ENCODE measurements at places on chromosomes 1 and 21.
A peak's percentile ranks its signal among the peaks of the same experiment; 100 is the strongest.

GRCh38 chr1:1169429-1170214 is 4.1 kb upstream of the TTLL10 start:
- DNase-seq: no peak

GRCh38 chr1:27145934-27146354 is 9.0 kb downstream of the SLC9A1 start:
- DNase-seq: peak; percentile 89

- DNase-seq: peak; percentile 47
These were observed 112.5 kb downstream of the USH2A start for GRCh38 chr1:216310776-216311175.

DNA sequence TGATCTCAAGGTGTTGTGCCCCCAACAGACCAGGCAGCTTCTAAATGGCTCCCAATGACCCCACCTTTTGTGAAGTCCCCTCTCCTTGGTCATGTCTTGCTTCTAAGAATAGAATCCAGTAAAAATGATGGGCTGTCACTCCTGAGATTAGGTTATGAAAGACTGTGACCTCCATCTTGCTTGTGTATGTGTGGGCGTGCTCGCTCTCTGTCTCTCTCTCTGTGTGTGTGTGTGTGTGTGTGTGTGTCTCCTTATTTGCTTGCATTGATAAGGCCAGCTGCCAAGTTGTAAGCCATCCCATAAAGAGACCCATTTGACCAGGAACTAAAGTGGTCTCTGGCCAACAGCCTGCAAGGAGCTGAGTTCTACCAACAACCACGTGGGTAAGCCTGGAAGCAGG is 22.9 kb upstream of the TMEM51 start:
- no peak for DNase-seq

DNA sequence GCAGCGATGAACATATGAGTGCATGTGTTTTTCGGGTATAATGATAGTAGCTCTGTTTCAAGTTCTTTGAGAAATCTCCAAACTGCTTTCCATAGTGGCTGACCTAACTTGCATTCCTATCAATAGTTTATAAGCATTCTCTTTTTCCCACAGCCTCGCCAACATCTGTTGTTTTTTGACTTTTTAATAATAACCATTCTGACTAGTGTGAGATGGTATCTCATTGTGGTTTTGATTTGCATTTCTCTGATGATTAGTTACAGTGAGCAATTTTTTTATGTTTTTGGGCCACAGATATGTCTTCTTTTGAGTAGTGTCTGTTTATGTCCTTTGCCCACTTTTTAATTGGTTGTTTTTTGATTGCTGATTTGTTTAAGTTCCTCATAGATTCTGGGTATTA is 10.6 kb upstream of the RUNX1 start:
- peak; percentile 47 for DNase-seq

GRCh38 chr1:205416322-205416721 is 5.5 kb downstream of the LEMD1 start:
- DNase-seq: no peak

DNA sequence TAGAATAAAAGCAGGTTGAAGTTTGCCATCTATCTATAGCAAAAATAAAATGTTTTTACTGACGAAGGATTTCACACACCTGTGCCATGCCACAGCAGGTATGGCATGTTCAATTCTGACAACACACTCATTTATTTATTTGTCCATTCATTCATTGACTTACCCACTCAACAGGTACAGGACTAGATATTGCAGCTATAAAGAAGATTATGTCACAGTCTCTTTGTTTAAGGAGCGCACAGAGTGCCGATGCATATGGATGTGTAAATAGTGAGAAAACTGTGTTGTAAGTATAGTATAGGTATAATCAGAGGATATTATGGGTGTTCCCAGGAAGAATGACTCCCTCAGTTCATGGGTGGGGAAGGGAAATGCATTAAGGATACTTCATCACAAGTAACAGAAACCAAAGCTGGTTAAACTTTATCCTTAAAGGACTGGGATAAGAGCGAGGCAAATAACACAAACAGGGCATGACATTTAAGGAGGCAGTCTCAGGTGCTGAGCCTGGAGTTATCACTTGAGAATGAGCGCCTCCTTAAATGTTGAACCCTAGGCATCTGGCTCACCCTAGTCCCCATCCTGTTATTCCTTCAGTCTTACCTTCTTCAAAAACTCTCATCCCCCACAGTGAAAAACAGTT is 7.9 kb upstream of the ZRANB2 start:
- no peak for DNase-seq

DNA sequence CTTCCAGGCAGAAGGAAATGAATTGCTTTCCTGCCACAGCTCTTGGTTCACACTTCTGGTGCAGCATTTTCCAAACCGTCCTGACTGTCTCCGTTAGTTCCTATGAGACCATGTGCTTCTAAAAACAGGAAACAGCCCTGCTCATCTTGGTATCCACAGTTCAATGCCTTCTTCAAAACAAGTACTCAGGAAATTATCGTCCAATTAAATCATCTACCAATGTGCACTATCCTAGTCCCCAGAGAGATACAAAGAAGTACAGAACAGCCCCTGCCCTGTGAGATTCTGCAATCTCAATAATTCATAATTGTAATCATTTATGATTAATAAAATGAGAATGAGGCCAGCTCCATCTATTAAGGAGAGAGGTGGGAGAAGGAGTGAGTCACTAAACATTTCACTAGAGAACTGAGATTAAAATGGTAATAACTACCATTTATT is 11.2 kb downstream of the CLEC20A start:
- no peak for DNase-seq

DNA sequence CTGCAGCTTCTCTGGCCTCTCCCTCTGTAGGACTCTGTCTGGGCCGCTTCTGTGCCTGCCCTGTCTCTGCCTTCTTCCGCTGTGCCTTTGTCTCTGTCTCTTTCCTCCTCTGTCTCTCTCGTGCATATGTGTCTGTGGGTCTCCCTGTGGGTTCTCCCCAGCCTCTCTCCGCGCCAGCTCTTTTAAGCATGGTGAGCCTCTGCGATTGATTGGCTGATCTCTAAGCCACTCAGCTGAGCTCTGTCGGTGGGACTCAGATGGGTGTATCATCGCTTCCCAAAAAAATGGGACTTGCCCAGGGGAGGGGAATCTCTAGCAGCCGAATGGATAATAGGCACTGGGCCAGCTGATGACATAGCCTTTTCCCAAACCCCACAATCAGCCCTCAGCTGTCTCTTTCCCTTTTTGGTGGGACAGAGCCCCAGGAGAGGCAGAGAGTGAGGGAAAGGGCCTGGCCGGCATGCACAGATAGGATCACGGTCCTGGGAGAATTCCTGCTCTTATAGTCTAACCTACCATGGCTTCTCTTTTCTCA is at the start of gene ADAMTS4:
ADAMTS4 (minus strand) TSS at position 158 of the 535 bp plus-strand sequence. CDS start 427 bp downstream, outside the sequence.
- DNase-seq: peak; percentile 98

GRCh38 chr1:58884706-58885661 is 101.1 kb upstream of the JUN start:
- no peak for DNase-seq

GRCh38 chr1:51290489-51290847 is 39.9 kb downstream of the TTC39A start:
- no peak for DNase-seq

DNA sequence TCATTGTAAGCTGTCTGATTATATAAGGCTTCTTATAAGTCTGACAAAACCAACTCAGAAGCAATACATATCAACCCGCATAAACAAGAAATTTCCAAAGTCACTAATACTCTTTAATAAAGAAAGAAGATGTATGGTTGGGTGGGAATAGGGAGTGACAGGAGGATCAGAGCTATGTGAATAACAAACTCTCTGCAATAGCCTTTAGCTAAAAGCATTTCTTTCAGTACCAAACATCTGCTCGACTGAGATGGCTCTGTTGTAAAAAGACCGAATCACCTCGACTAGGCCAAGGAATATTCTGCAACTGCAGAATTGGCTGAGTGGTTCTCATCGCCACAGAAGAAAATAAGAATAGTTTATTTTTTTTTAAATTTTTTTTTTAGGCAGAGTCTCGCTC is 39.3 kb upstream of the MUTYH start:
- DNase-seq: no peak

DNA sequence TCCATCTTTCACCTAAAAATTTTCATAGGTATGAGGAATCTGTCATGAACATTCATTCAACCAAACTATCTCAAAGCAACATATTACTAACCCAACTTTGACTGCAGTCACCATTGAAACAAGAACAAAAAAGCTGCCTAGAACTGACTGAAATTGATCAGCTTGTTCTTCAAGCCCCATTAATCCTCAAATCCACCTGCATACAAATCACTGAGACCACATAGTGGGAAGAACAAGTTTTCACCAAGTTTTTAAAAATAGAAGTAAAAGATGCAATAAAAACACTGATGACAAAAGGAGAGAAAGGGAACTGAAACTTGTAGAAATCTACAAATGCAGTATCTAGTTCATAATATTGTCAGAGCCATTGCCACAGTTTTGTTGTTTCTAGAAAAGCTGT is 6.1 kb downstream of the SORT1 start:
- no peak for DNase-seq

GRCh38 chr1:234498448-234499118 is 19.6 kb upstream of the TARBP1 start:
- no peak for DNase-seq

DNA sequence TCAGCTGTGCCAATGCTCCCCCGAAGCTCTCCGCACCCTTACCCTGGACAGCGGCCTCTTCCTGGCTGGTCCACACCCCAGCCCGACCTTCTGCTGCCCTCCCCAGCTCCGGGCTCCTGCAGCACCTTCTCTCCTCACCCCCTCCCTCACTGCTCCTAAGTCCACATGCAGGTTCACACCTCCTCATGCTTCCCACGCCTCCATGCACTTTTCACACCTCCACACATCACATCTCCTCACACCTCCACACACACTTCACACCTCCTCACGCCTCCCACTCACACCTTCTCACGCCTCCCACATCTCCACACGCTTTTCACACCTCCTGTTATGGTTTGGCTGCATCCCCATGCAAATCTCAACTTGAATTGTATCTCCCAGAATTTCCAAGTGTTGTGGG is 18.9 kb downstream of the GPR137B start:
- no peak for DNase-seq

GRCh38 chr1:227299241-227299627 is 19.1 kb downstream of the CDC42BPA start:
- DNase-seq: peak; percentile 34

- DNase-seq: no peak
These were observed 29.3 kb upstream of the PLXNA2 start for GRCh38 chr1:208273386-208274017.

GRCh38 chr21:26212220-26212619 is 41.6 kb upstream of the APP start:
- DNase-seq: no peak

GRCh38 chr1:67908250-67908936 is 75.1 kb upstream of the GNG12 start:
- no peak for DNase-seq

DNA sequence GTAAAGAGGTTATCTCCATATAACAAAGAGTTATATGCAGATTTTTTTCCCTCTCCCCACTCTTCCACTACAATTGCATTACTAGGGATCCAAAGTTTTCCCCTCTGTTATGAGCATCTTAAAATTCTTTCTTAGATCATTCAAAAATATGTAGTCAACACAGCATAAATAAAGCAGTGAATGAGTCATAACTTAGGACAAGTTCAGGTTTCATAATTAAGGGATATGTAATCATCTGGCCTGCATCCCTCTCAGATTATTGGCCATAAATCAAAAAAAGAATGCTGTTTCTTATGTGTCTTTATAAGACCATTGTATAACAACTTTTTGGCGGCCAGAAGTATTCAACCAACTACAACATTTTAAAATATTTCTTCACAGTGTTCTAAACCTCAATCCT is 1526.1 kb downstream of the KCNT2 start:
- no peak for DNase-seq

DNA sequence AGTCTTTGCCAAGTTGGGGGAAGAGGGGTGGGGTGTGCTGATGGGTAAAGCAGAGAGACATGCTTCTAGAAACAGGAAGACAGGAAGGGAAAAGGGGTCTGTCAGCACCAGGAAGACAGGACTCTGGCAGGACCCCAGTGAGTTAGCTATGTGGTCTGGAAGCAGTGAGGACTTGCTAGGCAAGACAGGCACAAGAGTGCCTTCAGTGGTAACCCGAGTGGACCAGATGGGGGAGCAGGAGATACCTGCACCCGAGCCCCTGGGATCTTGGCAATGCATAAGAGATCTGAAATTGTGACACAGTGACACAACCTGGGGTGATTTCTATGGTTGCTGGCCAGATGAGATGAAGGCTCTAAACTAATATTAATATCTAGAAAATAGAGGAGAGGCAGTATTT is 7.0 kb downstream of the TLR5 start:
- DNase-seq: no peak

GRCh38 chr1:247437551-247438505 is 20.1 kb downstream of the OR2B11 start:
- no peak for DNase-seq

- DNase-seq: no peak
These were observed 40.1 kb downstream of the ADGRL2 start for GRCh38 chr1:81840805-81841204.

DNA sequence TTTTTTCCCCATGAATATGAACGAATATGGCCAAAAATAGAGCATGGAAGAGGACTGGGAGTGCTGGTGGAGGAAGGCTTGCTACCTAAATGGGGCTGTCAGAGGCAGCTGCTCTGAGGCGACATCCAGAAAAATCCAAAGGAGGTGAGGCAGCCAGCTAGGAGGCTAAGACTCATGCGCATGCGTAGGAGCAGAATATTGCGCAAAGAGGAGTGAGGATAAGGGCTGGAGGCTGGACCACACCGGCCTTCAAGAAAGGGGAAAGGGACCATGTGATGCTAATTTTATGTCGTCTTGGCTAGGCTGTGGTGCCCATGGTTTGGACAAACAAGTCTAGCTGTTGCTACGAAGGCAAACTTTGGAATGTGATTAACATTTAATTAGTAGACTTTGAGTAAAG is 30.5 kb downstream of the HEYL start:
- DNase-seq: peak; percentile 31

- no peak for DNase-seq
These were observed at the start of gene ABCA4 for GRCh38 chr1:94120991-94121390. ABCA4 (minus strand) TSS chr1:94121148; CDS start chr1:94121045, 103 bp downstream.

GRCh38 chr1:41003127-41003639 is 18.3 kb downstream of the SLFNL1 start:
- no peak for DNase-seq

DNA sequence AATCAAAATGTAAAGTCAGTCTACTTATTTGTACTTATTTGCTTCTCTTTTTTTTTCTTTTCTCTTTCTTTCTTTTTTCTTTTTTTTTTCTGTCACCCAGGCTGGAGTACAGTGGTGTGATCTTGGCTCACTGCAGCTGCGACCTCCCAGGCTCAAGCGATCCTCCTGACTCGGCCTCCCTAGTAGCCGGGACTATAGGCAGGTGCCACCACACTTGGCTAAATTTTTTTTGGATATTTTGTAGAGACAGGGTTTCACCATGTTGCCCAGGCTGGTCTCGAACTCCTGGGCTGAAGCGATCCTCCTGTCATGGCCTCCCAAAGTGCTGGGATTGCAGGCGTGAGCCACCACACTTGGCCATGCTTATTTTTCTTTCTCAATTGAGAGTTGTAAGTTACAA is 98.8 kb upstream of the ZBTB40 start:
- DNase-seq: no peak

GRCh38 chr1:53046930-53047329 is 15.1 kb upstream of the PODN start:
- DNase-seq: peak; percentile 73

GRCh38 chr1:218933513-218933912 is 240.2 kb upstream of the LYPLAL1 start:
- DNase-seq: peak; percentile 88

Data from fibroblast of mammary gland (primary cell).